ENCODE measurements at places on chromosomes 12 and 14.

DNA sequence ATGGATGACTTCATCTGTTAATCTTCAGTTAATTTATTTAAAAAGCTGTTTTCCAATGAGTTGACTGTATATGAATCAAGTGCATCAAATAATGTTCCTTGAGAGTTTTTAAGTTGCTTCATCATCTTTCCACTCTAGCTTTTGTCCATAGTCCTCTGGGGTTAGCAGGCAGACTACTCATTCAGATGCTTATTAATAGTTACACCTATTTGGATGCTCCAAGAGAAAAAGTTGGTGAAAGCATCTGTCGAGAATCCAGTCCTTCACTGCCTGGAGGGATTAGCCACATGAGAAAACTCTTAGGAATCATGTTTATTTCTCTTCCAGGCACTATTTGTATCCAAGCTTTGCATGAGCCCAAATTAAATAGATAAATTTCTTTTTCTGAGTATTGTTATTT is 70.2 kb downstream of the DACT1 start:
- DNase-seq = no peak

- no peak for DNase-seq
Observed at GRCh38 chr14:90581745-90582144, 184.9 kb downstream of the CALM1 start.

GRCh38 chr12:1481326-1481725 is 113.1 kb downstream of the FBXL14 start:
- DNase-seq = no peak

GRCh38 chr12:130087222-130087621 is 75.0 kb upstream of the FZD10 start:
- DNase-seq = no peak

GRCh38 chr12:77893918-77894317 is 63.2 kb downstream of the NAV3 start:
- no peak for DNase-seq

GRCh38 chr12:108511633-108512540 is 3.2 kb upstream of the FICD start:
- DNase-seq = peak; percentile 68

- DNase-seq = no peak
Observed at GRCh38 chr14:100222224-100223093, 16.5 kb upstream of the YY1 start.

DNA sequence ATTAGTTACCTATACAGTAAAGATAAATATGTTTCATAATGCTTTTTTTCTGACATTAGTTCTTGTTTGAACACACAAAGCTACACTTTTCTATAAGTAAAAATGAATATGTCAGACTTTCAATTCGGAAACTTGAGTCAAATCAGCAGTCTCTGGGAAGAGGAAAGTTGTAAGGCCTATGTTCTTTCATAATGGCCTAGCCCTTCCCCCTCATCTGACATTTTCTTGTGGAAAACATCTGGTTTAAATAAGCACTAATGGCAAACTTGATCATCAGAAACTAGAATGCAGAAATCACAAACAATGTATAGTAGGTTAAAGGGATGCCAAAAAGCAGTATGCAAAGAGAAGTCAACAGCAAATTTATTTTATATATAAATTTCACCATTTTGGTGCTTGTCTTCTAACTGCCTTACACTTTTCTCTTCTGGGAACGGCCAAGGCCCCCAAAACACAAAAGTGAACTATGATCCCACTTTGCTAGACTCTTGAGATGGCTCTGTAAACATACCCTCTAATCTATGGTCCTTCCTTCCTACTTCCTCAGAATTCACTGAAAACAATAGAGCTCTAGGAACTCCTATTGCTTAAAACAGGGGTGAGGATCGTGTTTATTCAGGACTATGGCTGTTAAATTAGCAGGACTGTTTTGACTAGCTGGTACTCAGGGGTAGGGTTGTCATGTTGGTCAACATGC is 444.1 kb downstream of the RAD51B start:
- no peak for DNase-seq

DNA sequence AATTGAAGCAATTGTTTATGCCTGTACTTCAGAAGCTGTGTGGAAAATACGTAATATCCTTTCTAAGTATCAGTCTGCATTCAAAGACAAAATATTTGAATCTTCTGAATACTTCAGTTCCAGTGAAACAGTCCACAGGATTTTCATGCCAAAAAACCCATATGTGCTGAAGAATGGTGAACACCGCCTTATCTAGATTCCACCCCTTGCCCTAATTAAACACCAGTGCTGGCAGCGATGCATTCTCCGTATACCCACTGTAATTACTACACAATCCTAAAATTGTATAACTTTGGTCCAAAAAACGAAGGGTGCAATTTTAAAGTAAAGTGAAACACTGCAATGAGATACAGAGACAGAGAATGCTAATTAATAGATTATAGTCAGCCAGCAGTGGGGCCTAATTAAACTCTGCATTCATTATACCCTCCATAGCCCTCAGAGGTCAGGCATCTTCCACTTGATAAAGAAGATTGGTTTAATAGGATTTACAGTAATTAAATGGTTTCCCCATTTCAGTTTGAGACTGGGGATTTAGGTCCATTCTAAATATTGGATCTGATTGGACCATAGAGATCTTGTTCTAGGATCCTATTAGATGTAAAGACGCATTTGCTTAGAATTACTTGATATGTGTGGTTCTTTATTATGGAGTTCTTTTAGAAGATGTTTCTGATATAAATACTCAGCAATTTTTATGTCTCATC is 43.9 kb downstream of the ERC1 start:
- DNase-seq = no peak

DNA sequence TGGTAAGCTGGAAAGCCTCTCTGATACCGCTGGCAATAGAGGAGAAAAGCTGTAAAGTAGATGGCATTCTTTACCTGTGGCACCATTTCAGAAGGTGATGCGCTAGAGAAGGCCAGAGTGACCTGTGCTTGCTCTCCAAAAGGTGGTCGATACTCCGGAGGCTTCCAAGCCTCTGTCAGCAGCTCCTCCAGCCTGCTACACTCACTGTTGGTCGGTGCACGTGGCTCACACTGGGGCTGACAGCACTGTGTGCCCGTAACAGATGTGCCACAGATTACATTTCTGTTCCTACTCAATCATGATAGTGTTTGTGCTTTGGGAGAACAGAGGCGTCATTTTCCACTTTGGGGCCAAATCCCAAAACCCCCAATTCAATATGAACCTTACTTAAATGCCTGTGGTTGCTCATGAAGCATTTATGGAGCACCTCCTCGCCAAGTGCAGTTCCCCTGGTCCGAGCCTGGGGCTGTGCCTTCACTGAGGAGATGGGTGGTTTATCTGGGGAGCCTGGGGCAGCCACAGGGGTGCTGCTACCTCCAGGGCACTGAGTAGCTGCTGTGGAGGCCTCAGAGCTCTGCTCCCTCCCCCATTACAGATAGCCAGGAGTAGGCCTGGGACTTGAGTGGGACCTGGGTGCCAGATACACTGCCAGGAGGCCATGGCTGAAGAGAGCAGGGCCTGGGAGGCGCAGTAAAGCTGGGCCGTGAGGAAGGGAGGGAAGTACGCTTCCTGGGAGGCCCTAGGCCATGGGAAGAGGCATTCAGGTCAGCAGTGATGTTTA is 26.8 kb downstream of the CCNK start:
- DNase-seq = no peak

GRCh38 chr14:95885278-95885677 is 8.6 kb downstream of the TUNAR start:
- DNase-seq = no peak
